NCI-H2081 (cell line): ENCODE measurements at places on chromosomes 3 and 15.

DNA sequence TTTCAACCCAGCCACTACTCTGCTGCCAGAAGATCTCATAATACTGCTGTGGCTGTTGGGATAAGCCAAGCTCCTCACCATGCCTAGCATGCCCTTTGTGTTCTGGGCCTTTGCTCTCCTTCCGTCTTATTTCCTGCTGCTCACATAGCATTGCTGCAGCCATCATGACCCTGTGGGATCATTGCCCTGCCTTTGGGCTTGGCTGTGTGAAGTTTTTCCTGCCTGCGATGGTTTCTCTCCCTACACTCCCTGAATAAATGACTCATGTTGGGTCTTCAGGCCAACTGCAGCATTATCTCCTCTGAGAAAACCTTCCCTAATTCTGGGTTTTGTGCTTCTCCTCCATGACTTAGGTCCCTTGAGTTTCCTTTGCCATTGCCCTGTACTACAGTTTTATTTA is 20.8 kb upstream of the TRA2B start:
- DNase-seq = no peak

DNA sequence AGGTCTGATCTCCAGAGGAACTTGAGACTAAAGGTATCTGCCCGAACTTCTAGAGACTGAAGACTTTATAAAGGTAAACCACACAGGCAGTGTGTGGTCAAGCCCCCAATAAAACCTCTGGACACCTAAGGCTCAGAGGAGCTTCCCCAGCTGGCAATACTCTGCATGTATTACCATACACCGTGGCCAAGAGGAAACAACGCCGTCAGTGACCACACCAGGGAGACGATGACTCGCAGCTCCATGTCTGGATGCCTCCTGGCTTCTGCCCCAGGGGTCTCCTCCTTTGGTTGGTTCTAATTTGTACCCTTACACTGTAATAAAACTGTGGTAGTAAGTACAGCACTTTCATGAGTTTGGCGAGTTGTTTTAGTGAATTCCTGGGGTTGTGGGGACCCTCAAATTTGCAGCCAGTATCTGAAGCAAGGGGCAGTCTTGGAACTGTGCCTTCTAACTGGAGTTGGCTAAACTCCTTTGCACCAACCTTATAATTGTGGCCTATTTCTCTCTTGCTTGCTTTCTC is 32.1 kb upstream of the BCL2L10 start:
- no peak for DNase-seq

- no peak for DNase-seq
These were observed 17.2 kb downstream of the CCDC33 start for GRCh38 chr15:74253211-74253921.

DNA sequence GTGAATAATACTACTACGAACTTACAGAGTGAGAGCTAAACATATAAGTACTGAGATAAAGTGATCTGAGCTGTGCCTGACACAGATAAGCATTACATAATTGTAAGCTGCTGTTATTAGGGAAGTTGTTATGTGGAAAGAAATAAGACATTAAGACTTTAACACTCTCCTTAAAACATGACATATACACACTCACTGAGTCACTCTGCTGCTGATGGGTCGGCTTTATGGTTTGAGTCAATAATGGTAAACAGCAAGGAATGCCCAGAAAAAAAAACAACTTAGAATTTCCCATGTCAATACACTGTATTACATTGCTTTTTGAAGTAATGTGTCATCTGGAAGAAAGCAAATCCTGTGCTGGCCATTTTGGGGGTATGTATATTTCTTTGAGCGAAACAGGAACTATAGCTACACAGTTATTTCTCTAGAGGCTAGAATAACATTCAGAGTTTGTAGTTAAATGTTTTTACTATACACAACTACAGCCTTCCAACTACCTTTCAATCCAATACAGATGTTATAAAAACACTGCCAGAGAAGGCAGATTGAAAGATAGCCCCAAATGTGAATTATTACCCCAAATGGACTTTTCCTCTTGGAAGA is 22.8 kb upstream of the SPRED1 start:
- DNase-seq = no peak

DNA sequence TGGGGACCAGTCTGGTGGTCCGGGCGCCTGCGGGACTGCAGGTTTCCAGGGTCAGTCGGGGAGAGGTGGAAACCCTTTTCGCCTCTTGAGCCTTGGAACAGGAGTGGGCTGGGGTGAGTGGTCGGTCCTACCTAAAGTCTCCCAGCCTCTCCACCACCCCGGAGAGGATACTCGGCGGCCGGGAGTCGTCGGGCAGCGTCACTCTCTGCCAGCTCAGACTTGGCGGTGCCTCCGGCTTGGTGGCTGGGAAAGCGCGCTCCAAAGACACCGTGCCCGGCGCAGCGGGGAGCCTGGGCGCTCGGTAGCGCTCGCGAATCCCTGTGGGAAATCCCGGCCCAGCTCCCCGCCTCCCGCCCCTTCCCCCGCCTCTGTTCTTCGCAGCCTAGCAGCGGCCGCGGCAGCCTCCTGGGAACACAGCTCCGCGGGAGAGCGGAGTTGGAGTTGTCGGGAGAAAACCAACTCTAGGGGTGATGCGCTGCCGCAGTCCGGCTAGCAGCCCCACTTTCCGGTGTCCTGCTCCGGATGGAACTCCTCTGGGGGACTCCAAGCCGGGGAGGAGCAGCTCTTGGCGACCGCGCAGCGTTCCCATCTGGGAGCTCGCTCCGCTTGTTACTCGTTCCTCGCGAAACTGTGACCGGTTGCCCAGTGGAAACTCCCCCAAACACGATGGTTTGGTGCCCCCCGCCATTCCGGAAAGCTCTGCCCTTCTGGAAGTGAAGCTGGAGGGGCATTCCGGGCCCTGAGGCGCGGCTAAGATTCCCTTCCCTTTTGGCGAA is 1.4 kb downstream of the EPHB1 start:
- DNase-seq = peak; percentile 51

DNA sequence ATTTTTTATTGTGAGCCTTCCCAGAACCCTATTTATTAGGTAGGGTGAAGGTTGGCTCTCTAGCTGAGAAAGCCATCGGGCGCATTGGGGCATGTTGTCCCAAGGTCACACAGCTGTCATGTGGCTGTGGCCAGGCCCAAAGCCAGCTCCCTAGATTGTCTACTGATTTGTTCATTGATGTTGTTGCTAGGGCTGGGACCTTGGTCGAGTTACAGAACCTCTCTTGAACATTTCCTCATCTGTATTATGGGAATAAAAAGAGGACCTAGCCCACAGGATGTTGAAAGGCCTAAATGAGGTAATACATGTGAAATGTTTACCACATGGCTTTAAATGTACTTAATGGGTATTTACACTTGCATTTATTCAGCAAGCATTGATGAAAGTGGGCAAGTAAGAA is 252.5 kb downstream of the SUCLG2 start:
- no peak for DNase-seq

DNA sequence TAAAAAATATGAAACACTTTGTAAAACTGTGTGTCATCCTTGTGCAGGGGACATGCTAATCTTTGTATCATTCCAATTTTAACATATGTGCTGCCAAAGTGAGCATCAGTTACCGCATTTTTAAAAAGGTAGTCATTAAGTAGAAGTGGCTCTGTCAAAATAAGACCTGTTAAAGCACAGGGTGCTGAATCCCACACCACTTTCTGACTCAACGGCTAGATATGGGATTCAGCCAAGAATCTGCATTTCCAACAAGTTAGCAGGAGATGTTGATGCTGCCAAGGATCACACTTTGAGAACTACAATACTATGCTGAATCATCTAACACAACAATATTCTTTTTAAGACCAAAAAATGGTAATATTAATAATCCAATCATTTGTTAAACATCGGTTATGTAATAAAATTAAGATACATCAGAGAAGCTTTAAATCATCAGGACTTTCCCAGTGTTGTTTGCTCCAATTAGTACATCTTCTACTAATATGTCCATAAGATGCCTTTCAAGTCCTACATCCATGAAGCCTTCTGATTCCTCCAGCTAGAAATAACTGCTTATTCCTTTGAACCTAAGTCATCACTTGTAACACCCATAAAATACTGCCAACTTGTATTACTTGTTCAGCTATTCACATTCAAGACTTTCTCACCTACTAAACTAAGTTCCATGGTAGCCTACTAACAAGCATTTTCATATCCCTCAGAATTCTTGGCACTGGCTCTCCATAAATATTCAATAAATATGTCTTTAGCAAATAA is 71.1 kb downstream of the TBL1XR1 start:
- no peak for DNase-seq

DNA sequence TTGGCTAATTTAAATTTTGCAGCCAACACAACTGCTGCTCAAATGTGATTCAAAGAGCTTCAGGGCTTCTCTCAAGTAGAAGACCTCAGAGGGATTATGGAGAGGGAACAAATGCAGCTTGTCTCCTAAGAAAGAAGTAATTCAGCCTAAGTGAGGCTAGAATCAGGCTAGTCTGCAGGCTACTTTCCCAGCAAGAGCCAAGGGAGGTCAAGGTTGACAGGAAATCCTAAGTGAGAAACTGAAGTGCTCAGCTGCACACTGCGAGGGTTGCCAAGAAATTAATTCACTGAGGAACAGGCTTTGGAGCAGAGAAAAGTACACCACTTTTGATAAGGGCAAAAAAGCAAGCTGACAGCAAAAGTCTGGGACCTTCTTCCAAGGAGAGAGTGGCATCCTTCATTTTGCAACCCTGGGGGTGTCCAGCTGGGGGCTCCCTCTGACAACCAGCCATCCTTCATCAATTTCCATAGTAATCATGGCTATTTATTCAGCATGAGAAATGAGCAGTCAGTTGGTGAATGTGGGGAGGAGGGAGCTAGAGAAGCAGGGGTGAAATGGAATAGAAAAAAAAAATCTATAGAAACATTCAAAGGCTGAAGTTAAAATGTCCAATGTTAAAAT is 646.4 kb upstream of the ADAMTS9 start:
- DNase-seq = no peak

GRCh38 chr3:58243976-58244585 is 6.5 kb downstream of the ABHD6 start:
- no peak for DNase-seq

- DNase-seq = no peak
These were observed 35.2 kb downstream of the GLB1 start for GRCh38 chr3:33061782-33062181.

GRCh38 chr3:142459096-142459495 is 11.3 kb upstream of the XRN1 start:
- no peak for DNase-seq

GRCh38 chr3:4746241-4746958 is 232.8 kb upstream of the BHLHE40 start:
- DNase-seq = no peak

DNA sequence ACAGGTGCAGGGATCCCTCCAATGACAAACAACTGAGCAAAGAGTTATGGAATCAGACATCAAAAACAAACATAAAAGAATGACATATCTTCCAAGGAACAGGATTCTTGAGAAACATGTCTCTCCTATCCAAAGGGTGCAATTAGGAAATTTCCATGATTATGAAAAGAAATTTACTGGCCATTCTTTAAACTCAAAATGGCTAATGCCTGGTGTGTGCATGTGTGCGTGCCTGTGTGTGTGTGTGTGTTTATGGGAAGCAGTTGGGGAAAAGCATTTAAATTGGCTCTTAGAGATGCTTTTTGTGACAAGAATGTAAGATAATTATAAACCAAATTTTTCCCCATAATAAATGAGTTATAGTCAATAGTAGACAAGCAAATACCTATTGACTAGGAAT is 320.5 kb upstream of the THBS1 start:
- no peak for DNase-seq

DNA sequence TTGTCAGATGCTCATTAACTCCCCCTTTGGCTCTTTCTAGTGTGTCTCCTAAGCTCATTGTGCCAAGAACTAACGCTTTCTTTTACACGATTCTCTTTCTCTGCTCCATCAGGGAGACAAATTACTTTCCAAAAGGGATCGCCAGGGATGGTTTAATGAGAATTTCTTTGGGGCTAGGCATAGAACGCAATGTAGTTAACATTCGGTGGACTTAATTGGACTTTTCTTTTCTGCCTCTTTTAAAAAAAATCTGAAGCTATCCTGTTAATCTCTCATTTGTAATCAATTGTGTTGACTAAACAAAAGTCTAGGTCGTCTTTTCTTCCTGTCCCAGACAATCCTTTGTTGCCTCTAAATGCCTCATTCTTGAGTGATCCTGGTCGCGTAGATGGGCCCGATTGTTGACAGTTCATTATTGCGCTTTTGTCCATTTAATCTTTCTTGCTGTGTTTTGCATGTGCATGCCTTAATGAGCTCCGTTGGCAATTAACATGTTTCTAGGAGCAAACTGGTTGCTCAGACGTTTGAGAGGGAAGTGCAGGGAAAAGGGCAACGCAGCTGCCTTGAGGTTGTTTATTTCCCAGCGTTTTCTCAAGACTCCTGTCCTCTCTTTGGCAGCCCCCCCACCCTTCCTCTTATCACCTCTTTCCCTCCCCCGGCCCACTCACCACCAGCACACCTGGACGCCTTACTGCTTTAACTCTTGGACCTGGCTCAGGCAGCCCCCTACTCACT is 7.8 kb downstream of the FEZF2 start:
- no peak for DNase-seq

DNA sequence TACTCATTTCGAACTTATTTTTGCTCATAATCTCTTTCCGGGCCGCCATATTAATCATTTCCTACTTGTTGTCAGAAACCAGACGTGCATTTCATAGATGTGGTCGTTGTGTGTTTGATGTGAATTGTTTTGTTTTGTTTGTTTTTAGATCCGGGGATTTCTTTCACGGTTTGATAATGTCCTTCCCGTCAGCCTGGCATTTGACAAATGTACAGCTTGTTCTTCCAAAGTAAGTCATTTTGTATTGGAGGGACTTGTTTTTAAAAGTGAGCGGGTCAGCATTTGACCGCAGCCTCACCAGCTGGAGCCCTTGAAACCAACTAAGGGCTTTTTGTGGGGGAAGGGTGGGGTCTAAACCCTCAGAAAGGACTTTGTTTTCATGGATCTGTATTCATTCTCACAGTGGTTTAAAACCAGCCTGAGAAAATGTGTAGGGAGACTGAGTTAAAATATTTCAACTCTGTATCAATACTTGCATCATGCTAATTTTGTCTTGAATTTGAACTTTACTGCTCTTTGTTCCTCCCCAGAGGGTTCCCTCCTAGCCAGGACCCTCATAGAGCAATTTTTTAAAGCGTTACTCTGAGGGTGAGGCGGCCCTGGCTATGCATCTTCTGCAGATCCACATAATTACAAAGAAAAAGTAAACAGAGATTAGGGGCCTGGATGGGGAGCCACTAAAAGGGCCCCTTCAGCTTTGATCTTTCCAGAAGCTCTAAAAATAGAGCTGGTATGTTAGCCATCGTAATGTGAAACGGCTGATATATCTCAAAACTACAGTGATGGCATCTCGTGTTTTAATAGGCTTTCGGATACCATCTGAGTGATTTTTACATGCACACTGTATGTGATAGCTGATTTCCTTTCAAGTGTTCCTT is 107.9 kb downstream of the ATG7 start:
- no peak for DNase-seq

DNA sequence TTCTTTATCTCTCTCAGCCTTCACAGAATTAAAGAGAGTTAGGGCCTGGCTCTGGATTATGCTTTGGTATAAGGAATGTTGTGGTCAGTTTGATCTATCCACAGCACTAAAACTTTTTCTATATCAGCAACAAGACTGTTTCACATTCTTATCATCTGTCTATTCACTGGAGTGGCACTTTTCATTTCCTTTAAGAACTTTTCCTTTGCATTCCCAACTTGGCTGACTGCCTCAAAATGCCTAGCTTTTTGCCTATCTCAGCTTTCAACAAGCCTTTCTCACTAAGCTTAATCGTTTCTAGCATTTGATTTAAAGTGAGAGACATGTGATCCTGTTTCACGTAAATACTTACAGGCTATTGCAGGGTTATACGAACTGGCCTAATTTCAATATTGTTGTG is 471.8 kb downstream of the GBE1 start:
- no peak for DNase-seq
